Stimulated activated CD8-positive, alpha-beta memory T cell treated with anti-CD3 and anti-CD28 coated beads, Interleukin-12 subunit alpha, Interleukin-12 subunit beta, amount 100 ng/mL, for 1 hour (primary cell): ENCODE measurements at places on chromosomes 6 and 20.

GRCh38 chr20:30286157-30286556 is 971.3 kb upstream of the DEFB115 start:
- DNase-seq, result no peak

GRCh38 chr20:47070176-47070575 is 175.5 kb downstream of the EYA2 start:
- no peak for DNase-seq

GRCh38 chr6:67224989-67225388 is 1410.1 kb upstream of the ADGRB3 start:
- no peak for DNase-seq

DNA sequence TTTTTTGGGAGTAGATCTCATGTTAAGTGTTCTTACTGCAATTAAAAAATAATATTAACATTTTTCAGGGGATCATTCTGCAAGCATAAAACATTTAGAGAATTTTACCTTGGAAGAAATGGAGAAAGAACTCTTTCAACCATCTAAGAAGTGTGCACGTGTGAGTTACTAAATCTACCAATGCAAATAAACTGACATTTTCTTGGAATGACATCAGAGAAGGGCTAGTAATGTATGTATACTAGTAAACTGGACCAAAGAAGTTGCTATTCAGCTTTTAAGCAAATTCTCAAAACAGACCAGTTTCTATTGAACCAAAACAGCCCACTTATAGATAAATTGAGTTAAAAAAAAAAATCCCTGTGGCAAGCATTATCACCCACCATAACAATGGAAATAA is 191.2 kb downstream of the BTBD3 start:
- DNase-seq, result no peak

GRCh38 chr6:24574809-24575208 is 71.2 kb downstream of the KIAA0319 start:
- no peak for DNase-seq

DNA sequence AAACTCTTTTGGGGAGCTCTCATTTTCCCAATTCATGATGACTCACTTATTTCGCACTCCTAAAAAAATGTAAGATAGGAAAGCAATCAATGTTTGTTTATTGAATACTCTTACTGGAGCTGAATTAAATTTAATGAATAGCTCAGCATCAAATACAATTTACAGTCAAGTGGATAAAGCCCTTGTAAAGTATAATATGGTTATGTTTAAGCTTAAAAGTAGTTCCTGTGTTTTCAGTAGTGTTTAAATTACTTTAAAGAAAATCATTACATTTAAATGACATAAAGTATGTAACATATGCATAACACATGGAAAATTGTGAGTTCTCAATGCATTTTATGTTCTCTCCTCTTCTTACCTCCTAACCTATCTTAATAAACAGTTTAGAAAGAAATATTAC is at the start of gene OR2B3:
Gene OR2B3, minus strand, starts transcription at position 101 of the 400 bp plus-strand sequence. Its CDS starts 65 bp downstream, at position 36.
- DNase-seq, result no peak

GRCh38 chr6:16844183-16844582 is 82.9 kb upstream of the ATXN1 start:
- DNase-seq, result no peak

- no peak for DNase-seq
Measured at GRCh38 chr6:131642987-131643611, 6.0 kb downstream of the ENPP3 start.

DNA sequence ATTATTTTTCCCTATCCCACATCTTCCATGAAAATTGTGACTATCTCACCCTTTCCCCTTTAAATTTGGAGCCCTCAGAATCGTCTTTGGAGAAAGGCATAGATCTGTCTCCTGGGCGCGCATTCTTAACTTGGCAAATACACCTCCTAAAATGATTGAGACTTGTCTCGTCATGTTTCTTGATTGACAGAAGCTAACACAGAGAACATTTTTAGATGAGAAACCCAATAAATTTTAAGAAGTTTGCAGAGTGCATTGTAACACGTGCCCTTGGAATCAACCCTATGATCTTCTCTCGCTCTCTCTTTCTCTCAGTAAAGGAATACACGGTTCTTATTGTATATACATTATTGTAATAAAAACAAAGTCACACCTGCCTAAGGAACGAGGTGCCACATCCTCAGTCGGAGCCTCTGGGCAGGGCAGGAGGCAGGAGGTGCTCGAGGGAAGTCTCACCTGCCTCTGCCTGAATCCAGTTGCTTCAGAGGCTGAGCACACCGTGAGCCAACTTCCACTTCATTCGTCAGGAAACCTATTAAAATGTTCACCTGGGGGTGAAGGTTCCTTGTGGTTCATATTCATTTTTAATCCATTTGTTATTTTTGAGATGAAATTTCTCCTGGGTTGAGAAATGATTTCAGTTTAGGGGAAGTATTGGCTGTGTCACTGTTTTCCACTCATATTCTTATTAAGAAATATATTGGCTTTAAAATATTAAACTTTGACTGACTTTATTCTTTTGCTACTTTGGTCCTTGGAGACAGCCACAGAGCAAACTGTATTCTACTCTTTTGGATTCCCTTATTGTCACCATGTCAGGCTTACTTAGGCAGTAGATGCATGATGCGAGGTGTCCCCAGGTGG is 90.5 kb upstream of the THBS2 start:
- no peak for DNase-seq

- no peak for DNase-seq
Measured at GRCh38 chr6:34239893-34240292, 3.2 kb downstream of the HMGA1 start.

DNA sequence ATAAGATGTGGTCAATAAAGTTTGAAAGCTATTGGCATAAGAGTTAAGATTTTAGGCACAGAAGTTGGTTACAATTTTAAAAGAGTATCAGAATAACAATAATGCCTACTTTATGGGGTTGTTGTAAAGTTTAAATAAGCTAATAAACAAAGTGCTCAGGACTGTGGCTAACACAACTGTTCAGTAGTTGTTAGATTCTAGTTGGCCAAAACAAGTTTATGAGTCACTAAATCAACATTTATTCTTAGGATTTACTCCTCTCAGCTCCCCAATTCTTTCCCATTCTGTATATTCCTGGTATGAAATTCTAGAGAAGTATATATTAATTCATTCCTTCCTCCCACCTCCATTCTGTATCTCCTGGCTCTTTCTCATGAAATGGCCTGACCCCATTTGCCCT is 14.5 kb downstream of the RMND1 start:
- DNase-seq, result no peak

DNA sequence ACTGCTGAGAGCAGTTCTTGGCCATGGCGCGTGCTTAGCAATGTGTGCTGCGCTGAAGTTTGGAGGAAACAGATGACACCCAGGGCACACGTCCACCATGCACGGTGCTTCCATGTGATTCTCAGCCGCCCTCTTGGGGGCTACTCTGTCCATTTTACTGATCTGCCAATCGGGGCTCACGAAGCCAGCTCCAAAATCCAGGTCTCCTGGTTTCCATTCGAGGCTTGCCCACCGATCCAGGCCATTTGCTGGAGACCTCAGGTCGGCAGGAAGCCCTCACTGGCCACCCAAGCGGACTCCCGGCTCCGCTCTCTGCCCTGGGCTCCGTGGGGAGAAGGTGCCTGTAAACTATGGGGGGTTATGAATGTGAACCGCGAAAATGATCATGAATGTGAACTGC is 11.7 kb upstream of the FRMD1 start:
- DNase-seq, result no peak

GRCh38 chr6:25962149-25963127 is at the start of gene TRIM38:
Gene TRIM38 (plus strand): TSS chr6:25962802. CDS start chr6:25966523, 3,721 bp downstream.
- DNase-seq, result peak; percentile 58

DNA sequence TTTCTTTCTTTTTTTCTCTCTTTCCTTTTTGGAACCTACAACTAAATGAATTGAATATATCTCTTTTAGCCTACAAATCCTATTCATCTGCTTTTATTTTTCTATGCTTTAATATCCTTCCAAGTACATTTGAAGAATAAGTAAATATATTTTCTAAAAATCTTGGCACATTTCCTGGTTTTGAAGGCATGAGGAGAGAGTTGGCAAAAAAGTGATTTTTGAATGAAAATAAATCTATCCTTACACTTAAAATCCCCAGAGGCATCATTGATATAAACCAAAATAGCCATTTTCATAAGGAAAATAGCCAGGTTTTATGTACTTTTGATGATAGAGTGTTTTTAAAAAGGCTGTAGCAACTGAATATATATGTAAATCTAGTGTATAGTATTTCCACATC is 69.0 kb downstream of the SAMD5 start:
- DNase-seq, result no peak

DNA sequence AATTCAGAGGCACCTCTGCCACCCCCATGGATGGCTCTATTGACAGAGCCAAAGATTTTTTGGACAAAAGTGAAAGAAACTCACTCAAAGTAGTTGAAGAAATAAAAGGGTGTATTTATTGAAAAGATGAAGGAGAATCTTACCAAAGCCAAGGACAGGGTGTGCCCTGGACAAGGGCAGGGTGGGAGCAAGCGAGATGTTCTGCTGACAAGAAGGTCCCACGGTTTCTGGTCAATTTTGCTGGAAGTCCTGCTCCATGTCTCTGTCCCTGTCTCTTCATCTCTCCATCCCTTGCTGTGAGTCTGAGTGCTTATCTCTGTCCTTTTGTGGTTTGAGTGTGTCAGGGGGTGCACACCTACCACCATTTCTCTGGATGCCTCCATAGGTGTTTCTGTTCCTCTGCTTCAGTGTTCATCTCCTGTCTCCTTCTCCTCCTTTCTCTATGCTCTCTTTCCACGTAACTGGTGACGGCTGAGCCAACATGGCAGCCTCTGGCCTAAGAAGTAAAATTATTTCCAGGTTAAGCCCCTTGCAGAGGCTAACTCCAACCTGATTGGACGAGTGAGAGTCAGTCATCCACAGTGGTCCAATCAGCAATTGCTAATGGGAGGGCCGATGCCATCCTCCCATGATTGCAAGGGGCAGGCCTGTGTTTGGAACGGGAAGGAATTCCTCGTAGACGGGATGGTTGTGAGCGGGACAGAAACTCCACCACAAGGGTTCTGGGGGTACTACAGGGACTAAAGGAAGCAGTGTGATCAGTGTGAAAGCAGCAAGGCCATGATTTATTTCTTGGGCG is 502.1 kb upstream of the CDH4 start:
- DNase-seq, result no peak

DNA sequence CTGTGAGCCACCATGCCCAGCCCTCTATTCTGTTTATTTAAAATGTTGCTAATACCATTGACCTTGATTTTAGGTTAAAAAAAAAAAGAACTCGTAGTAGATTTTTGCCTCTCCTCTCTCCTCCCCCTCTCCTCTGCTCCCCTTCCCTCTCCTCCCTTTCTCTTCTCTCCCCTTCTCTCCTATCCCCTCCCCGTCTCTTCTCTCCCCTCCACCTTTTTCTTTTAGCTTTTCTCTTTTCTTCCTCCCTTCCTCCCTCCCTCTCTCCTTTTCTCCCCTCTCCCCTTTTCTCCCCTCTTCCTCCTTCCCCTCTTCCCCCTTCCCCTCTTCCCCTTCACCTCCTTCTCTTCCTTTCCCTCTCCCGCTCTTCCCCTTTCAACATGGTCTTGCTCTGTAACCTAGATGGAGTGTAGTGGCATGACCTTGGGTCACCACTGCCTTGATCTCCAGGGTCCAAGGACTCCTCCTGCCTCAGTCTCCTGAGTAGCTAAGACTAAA is 223.8 kb downstream of the ZFAND3 start:
- no peak for DNase-seq

DNA sequence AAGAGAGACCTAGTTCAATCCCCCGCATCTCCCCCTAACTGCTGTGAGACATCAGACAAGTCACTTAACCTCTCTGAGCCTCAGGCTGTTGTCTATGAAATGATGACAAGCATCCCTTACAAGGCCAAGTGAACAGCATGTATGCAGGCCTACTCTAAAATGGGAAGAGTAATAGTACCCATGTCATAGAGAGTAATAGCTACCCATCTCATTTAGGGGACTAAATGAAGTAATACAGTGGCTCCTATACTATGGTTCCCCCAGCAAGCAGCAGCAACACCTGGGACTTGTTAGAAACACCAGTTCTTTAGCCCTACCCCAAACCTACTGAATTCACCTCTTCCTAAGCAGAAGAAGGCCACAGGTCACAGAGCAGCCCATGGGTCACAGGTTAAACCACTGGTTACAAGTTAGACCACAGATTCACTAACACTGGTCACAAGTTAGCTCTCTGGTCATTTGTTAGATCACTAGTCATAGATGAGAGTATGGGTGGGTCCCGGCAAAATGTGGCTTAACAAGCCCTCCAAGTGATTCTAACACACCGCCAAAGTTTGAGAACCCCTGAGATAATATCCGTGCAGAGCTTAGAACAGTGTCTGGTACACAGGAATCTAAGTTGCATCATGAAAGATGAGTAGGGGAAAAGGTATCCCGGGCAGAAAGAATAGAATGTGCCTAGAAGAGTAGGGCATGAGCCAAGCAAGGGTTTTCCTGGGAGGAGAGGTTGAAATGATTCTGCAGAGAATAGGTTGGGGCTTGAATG is 1.4 kb downstream of the DEFB124 start:
- no peak for DNase-seq

- no peak for DNase-seq
Measured at GRCh38 chr6:12012038-12012557, at the start of gene HIVEP1. Gene HIVEP1 (plus strand): TSS chr6:12012312. CDS start chr6:12015629, 3,317 bp downstream.

DNA sequence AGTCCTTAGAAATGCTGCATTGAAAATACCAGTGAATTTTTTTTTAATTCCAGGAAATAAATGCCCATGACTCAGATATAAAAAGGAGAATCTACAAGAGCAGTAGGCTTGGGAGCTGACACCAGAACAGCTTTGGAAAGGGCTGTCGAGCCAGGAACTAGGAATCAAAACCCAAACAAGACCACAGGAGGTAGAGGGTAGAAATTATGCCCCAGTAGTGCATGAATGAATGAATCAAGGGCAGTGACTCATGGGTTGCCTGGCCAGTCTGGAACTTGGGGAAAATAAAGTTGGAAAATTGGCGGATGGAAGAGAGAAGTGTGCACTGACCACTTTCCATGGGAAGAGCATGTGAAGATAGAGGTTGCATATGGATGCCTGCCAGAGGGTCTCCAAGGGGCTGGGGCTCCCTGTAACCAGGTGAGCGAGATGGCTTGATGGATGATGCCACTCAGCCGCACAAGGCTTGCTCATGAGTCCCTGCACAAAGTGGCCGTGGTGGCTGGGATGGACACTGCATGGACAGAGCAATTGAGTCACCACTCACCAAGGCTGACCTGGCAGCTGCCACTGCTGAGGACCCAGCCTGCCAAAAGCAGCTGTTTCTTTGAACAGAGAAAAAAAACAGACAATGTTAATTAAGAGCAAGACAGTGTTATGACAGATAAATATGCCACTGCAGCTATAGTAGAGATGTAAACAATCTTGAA is 15.2 kb upstream of the MCCD1 start:
- DNase-seq, result no peak

- DNase-seq, result no peak
Measured at GRCh38 chr6:44086931-44087574, 40.2 kb downstream of the MRPL14 start.

- no peak for DNase-seq
Measured at GRCh38 chr20:2331106-2331505, 35.3 kb downstream of the TGM3 start.
